ENCODE measurements at places on chromosomes 5 and 9.

GRCh38 chr5:172801179-172801671 is 30.2 kb upstream of the DUSP1 start:
- peak; percentile 98 for DNase-seq

DNA sequence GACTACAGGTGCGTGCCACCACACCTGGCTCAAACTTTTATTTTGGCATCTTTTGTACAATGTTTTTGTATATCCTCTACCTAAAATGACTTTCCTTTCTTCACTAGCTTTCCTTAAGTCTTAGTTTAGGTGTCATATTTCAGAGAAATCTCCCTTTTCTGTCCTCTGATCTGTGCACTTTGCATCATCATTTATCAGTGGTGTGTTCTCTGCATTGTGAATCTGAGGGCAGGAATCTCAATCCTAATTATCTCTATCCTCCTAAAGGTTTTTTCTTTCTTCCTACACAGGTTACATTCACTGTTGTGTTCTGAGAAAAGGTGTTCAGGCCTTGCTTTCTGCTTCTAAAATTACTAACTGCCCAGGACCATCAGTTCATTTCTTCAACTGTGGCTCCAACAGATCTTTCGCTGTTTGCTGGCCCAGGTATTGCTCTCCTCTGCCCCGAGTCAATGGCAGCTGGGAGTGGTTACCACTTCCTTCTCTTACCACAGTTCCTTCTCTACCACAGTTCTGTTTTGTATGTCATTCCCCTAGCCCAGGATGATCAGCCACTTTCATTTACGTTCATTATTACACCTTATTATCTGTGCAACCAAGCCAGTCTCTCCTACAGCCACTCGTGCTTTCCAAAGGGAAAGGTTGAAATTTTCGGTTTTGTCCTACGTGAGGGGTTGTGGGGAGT is 14.0 kb downstream of the TGFBR1 start:
- DNase-seq = no peak

DNA sequence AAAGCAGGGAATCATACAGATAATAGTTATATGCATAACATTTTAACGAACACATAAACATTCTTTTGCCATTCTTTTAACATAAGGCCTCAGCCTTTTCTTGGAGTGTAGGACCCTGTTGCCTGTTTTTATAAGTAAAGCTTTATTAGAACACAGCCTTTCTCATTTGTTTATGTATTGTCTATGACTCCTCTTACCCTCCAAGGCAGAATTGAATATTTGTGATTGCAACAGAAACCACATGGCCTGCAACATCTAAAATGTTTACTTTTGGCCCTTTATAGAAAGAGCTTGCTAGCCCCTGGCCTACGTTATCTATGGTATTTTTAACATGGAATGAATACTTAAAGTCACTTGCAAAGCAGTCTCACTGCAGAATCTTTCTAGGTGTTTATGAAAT is 2.6 kb downstream of the SLC31A1 start:
- peak; percentile 83 for DNase-seq

DNA sequence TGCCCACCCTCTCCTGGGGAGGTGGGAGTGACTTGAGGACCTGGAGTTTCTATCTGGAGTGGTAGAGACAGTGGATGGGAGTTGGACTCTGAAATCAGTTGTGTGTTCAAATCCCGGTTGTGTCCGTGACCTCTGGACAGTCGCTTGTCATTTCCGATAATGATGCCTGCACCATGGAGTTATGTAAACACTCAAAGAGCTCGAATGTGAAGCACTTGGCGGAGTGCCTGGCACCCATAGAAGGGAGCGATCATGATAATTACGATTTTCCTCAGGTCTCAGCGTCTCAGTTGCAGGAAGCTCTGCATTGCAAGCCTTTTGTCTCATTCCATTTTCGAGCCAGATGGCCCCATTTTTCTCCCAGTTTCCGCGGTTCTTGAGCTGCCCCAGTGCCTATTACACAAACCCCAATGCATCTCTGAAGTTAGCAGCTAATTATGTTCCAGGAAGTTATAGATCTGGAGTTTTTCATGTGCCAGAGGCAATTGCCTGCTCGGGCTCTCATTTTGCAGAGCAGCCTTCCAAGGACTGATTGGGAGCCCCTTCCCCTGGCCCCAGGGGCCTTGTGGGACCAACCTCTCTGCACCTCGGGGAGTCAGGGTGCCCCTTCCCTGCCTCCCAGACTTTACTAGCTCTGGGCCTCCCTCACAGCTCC is 175.5 kb upstream of the MVB12B start:
- DNase-seq = no peak

DNA sequence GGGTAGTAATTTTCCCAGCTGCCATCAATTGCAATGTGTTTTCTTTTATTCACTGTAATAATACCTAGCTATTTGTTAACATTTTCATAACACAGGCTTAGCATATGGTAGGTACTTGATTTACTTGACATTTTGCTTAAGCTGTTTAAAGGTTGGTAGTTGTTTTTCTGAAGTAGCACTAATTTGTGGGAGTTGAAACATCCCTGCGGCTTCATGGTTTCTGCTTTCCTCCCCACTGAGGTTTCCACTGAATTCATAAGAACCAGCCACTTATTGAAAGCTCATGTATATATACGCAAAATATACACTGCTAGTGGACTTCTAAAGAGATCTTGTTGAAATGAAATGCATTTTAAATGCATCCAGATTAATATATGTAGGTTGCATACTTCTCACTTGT is 559.9 kb downstream of the TLE4 start:
- DNase-seq = no peak

- peak; percentile 61 for DNase-seq
Measured at GRCh38 chr5:158695595-158696330, 404.0 kb downstream of the EBF1 start.

GRCh38 chr5:172648013-172648381 is 6.9 kb downstream of the NEURL1B start:
- DNase-seq = no peak

DNA sequence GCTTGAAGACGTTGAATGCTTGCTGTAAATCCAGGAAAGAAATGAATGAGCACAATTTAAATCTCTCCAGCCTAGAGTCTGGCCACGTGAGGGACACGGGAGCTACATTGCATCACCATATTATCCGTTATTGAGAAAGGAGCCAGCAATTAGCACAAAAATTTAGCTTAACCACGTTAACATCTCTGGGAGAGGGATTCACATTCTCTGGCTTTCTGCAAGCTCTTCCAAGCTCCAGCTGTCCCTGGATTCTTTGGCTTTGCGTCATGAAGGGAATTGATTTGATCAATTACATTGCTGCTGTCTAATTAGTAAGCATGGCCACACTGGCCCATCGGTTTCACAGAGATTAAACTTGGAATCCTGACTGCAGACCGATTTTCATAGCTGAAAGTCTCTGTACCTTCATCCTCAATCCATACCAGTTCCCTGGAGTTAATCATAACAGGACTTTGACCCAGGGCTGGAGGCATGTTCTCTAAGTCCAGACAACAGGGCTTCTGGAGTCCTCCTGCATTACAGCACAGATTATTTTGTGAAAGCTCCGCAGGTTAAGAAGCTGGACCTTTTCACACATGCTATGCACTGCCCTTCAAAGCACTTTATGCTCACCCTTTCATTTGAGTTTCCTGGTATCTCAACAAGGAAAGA is 31.6 kb downstream of the ADRA1B start:
- no peak for DNase-seq

DNA sequence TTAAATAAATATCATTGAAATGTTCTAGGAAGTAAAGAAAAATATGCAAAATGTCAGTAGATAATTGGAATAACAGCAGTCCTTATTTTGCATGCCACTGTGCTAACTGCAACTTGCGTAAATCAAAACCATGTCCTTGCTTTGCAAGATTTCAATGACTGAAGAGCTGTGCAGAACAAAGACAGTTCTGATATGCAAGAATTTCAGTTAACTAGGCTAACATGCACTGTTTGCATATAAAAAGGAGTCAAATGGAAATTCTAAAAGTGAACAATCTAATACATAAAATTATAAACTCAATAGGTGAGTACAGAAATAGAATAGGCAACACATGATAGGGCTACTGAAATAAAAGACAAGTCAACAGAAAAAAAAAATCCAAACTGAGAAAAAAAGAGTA is 1844.6 kb upstream of the NUDT12 start:
- DNase-seq = no peak

GRCh38 chr5:17189381-17190036 is 27.9 kb upstream of the BASP1 start:
- peak; percentile 93 for DNase-seq

GRCh38 chr5:144183254-144183889 is 12.7 kb downstream of the KCTD16 start:
- peak; percentile 84 for DNase-seq

- DNase-seq = no peak
Measured at GRCh38 chr9:93517331-93517730, 59.1 kb upstream of the PHF2 start.

DNA sequence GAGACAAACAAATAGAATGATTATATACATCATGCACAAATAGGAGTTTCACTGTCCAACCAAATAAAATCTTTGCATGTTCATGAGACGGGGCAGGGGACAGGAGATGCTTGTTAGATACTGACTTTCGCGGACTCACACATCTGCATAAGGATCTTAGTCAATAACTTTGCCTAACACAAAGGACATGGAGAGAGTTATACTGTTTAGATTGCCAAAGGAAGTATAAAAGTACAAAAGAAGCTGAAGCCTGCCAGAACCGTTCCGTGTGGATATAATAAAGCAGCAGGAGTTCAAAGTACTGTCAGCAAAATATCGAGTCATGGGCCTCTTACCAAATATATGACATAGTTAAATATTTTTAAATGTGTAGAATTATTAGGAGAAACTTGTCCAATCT is 1148.4 kb downstream of the EFNA5 start:
- peak; percentile 9 for DNase-seq

- no peak for DNase-seq
Measured at GRCh38 chr9:96121136-96121535, 180.8 kb downstream of the HSD17B3 start.

- DNase-seq = no peak
Measured at GRCh38 chr5:61746831-61747575, 414.9 kb downstream of the ZSWIM6 start.

- peak; percentile 70 for DNase-seq
Measured at GRCh38 chr5:136249678-136250266, 56.8 kb upstream of the SMIM32 start.

- DNase-seq = peak; percentile 48
Measured at GRCh38 chr5:170747851-170748250, 35.7 kb upstream of the GABRP start.

DNA sequence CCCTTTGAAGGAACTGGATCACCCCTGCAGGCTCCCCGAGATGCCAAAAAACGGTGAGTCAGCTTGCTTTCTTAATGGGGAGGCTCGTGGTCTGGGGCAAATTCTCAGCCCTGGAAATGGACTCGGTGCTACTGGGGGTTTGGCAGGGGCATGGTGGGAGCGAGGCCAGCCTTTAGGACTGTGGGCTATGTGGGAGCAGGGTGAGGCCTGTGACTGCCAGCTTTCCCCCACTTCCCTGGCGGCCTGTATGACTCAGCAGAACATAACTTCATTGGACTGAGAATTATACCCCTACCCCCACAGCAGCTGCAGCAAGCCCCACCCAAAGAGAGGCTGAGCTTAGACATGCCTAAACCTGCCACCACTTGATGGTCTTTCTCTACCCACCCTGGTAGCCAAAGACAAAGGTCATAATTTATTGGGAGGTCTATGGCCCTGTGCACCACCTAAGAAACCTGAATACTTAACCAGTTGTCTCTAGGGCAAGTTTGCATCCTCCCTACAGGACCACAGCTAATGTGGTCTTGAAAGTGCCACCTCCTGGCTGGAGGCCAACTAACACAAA is 325.3 kb downstream of the TLE1 start:
- no peak for DNase-seq

DNA sequence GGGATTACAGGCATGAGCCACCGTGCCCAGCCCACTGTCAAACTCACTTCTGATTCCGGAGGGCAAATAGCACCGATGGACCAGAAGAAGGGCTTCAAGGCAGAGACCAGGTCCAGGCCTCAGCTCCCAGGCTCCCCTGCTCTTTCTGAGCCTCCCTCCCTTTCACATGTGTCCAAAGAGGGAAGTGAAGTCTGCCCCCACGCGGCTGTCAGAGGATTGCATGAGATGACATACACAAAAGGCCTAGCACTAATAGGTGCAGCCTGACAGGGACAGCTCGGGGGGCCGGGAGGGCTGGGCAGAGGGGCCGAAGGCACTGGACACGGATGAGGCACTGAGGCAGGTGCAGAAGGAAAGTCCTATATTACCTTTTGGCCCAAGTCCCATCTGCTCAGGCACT is 16.1 kb downstream of the FBP1 start:
- peak; percentile 45 for DNase-seq

- DNase-seq = no peak
Measured at GRCh38 chr9:98778251-98778650, 18.1 kb downstream of the ANKS6 start.

DNA sequence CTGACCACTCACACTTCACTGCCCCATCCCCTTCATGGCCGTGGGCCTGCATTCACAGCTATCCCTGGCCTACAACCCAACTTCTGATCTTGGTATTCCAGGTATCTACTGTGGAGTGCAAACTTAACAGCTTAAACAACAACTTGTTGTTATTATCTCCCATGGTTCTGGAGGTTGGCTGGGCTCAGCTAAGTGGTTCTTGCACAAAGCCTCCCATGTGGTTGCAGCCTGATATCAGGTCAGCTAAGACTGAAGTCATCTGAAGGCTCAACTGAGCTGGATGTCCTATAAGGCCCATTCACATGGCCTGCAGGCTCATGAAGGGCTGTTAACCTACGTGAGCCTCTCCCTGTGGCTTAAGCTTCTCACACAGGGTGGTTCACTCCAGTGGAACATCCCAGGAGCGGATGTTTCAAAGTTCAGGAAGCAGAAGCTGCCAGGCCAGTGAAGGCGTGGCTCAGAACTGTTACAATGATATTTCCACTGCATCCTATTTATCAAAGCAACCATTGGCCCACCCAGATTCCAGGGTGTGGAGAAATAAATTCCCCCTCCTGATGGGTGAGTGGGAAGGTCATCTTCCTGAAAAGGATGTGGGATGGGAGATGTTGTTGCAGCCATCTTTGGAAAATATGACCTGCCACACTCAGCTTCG is 30.0 kb upstream of the TRIO start:
- DNase-seq = no peak

DNA sequence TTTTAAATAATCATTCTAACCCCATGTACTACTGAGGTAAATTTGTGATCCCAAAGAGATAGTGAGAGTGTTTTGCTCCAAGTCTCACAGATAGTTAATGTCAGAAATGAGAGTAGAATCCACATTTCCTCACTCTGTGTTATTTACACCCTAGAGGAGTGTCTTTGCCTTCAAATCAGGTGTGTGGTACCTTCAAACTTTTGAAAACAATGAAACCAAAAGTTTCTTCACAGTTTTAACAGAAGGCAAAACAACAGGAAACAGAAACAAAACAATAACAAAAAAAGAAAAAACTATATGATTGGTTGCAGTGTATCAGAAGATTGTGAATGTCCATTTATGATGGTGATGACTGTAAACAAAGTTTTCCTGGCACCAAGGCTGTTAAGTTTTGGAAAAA is 85.9 kb downstream of the ERBIN start:
- DNase-seq = no peak

GRCh38 chr9:127179633-127180441 is 57.4 kb upstream of the ANGPTL2 start:
- DNase-seq = no peak

GRCh38 chr5:175893466-175893865 is 22.1 kb downstream of the CPLX2 start:
- DNase-seq = no peak
